ENCODE measurements at places on chromosomes 2 and 18.

DNA sequence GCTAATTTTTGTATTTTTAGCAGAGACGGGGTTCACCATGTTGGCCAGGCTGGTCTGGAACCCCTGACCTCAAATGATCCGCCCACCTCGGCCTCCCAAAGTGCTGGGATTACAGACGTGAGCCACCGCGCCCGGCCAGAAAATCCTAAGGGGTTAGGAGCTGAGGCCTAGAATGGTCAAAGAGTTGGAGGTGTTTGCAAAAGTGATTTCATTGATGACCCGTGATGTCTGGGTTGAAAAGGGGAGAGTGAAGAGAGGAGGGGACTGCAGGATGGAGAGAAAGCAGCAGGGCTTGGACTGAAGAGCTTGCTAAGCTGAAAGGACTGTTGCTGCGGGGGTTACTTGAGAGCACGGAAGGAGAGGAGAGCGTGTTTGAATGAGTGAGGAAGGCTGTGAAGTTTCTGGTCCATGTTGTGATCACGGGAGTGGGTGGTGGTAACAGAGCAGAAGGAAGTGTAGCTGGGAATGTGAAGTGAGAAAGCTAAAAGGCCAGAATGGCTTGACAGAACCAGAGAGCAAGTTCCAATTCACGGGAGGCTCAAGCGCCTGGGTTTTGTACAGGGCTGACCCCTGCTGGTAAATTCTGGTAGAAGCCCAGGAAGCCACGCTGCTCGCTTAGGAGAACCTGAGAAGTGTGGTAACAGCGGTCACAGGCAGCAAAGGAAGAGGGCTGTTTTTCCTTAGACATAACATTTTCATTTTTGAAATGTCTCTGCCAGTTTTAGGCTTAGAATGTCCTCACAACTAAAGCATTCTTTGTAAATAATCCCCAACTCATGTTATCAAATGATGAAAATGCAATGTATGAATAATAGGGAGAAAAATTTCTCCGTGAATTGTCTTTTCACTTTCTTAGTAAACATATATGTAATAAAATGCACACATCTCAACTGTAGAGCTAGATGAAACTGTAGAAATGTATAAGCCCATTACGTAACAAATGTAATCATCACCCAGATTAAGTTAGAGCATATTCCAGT, 40.5 kb upstream of the ACTR2 start:
- peak; percentile 66 for DNase-seq

GRCh38 chr2:170715062-170715931, at the start of gene SP5:
TSS of gene SP5 (plus strand) at chr2:170715337. CDS start at chr2:170715513, 176 bp downstream.
- DNase-seq, result peak; percentile 22

DNA sequence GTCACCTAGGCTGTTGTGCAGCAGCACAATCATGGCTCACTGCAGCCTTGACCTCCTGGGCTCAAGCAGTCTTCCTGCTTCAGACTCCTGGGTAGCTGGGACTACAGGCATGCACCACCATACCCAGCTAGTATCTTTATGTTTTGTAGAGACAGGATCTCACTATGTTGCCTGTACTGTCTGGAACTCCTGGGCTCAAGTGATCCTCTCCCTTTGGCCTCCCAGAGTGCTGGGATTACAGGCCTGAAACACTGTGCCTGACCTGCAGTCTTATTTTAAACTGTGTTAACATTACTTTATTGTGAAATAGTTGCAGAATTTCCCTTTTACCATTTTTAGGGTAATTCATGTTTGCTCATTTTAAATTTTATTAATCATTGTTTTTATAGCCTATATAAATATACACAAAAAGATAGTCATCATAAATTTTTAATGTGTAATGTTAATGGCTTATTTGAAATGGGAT, 24.6 kb downstream of the EML4 start:
- no peak for DNase-seq

DNA sequence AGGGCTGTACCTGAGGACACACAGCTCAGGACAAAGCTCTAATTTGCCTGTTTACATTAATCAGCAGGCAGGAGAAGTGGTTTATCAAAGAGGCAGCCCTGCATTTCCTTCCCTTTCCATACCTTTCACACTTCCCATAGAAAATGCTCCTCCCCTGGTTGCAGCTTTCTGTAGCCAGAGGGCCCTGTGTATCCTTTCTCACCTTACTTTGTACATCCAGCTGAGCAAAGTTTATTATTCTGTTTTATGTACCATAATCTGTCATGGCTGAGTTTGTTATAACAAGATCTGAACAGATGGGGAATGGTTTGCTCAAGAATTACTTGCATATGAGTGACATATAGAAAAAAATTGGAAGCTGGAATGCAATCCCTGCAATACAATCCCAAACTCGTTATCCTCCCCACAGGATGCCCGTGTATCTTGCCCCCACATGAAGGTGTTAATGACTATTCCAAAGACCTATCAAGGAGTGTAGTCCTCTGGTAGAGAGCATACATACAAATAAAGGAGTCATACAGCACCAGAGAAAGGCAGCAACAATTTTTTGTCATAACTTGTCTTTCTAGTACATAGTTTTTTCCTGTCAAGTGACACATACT, 1025.8 kb upstream of the KLHL29 start:
- DNase-seq, result no peak

DNA sequence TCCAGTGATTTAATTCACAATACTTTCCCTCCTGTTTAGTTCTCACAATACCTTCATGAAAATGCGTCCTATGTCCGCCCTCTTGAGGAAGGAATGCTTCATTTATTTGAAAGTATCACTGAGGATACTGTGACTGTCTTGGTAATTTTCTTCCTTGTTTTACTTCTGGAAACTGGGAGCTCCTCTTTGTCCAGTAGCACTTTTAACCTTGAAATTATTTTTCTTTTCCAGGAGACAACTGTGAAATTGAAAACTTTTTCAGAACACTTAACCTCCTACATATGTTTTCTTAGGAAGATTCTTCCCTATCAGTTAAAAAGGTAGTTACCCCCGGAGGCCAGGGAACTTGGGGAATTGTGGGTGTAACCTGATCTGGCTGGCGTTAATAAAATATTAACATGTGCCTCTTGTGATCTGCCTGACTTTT, 58.9 kb upstream of the STON1 start:
- DNase-seq, result no peak

DNA sequence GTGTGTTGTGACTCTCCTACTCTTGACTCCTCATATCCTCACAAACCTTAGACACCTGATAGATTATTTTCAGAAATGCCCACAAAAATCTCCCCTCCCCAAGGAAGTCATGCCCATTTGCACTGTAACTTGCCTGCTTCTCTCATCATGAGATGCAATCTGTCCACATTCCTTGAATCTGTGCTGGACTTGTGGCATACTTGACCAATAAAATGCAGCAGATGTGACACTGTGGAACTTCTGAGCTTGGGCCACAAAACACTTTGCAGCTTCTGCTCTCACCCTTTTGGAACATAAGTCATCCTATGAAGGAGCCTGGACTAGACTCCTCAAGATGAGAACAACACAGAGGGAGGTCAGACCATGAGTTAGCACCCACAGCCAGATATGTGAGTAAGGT, 4.4 kb upstream of the PID1 start:
- DNase-seq, result no peak

- no peak for DNase-seq
These were observed 948 bp upstream of the GATA6 start for GRCh38 chr18:22168360-22168921.

DNA sequence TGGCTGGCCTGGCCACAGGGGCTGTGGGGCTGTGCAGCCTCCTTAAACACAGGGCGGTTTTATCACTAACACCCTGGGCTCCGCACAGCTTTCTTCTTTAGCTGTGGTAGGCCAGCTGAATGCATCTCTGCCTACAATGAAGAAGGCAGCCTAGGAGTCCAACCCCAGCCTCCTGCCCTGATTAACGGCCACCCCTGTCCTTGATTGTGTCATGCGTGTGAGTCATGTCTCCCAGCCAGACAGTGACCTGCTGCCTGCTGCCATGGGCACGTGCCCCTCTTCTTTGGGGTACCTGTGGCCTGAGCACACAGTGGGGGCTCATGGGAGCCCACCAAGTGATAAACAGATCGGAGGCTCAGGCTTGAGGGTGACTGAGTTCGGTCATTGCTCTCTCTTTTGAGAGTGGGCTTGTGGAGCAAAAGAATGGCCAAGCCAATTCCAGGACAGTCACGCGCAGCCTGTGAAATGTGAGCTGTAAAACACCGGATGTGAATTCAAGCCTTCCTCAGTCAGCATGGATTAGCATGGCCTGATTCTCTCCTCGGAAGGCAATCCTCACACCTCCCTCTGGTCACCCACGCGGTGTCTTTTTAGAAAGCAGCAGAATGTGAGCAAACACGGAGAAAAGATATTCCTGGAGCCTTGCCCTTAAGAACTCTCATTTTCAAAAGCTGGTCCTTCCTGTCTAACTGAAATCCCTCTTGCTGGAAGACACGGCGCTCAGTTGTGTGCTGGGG, 144.1 kb downstream of the CELF4 start:
- no peak for DNase-seq

- DNase-seq, result no peak
These were observed 400.7 kb downstream of the LRRTM4 start for GRCh38 chr2:77121518-77121917.

DNA sequence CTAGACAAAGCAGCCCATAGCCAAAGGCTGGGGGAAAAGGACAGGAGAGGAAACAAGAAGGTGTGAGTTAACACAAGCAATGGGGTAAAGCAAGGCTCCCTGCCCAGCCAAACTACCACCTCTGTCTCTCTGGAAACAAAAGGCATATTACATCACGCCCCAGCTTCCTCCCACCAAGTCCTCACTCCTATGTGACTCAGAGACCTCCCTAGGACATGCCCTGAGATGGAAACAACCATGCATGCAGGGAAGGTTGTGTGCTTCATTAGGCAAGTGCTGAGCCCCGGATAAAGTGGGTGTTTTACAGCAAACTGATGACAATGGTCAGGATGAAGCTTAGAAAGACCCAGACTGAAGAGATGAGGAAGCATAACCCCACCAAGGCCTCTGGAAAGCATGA, 9.0 kb upstream of the ATRAID start:
- DNase-seq, result no peak

- no peak for DNase-seq
These were observed 199.0 kb downstream of the EIPR1 start for GRCh38 chr2:3178578-3179031.

- DNase-seq, result no peak
These were observed 23.1 kb downstream of the ST3GAL5 start for GRCh38 chr2:85865539-85866164.

GRCh38 chr18:13179566-13180113, 38.9 kb upstream of the LDLRAD4 start:
- DNase-seq, result no peak

- DNase-seq, result no peak
These were observed 23.2 kb downstream of the ASB1 start for GRCh38 chr2:238449909-238450417.

DNA sequence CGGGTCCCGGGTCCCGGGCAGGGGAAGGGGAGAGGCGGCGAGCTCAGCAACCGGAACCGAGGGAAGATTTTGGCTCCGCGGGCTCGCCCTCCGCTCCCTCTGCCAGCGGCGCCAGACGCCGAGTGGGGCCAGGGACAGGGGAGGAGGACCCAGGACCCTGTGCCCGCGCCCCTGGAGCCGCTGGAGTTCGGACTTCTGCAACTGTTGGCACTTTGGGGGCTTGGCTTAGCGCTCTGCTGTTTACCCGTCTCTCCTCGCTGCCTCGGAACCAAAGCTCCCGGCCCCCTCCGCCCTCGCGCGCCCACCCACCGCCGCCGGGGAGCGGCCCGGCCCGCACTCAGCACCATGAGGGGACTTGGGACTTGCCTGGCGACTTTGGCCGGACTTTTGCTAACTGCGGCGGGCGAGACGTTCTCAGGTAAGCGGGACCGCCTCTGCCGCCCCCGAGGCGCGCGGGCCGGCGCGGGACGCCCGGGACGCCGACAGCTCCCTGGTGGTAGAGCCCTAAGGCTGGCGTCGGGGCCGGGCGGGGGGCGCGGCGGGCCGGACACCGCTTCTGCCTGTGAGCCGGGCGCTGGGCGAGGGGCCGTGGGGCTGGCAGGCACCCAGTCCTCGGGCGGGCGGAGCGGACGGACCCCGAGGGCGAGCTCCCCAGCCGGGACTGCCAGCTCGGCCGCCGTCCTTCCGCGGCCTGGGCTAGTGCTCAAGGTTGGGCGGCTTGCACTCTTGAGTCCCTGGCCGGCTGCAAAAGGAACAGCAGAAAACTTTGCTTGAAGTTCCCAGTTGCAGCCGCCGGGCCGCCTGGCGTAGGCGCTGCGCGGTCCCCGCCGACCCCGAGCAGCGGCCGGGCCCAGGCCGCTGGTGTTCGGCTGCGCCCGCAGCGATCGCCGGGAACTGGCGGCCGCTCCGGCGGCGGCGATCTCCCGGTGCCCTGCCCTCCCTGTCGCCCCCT, 634 bp downstream of the PTPRM start:
- DNase-seq, result no peak

Measured in activated CD4-positive, alpha-beta T cell treated with anti-CD3 and anti-CD28 coated beads for 4 hours (primary cell).